ENCODE measurements at places on chromosomes 4 and X.
A peak's percentile ranks its signal among the peaks of the same experiment; 100 is the strongest.

- DNase-seq, result peak; percentile 68
These were observed at the start of gene CFP for GRCh38 chrX:47629419-47630200. CFP (minus strand) TSS chrX:47629930; CDS start chrX:47629844, 86 bp downstream.

DNA sequence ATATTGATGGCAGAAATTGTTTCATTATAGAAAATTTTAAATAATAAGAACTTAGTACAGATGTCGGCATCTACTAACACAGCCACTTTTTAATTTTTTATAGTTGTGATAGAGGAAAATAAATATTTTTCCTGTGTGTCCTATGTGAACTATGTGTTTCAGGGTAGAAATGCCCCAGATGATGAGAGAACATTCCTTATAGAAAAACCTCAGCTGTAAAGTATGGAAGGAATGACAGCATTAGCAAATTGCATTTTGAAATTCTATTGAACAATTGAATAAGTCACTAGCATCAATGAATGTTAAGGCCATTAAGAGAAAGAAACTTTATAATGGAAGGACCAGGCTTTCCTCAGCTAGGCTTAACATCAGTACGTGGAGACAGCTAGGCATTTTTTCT lies 149.2 kb downstream of the CFAP299 start:
- no peak for DNase-seq

- no peak for DNase-seq
These were observed 7.4 kb downstream of the ZNF81 start for GRCh38 chrX:47844117-47844516.

GRCh38 chr4:153115322-153116290 lies 88.6 kb upstream of the TRIM2 start:
- DNase-seq, result peak; percentile 32

- no peak for DNase-seq
These were observed 39.1 kb downstream of the FUNDC1 start for GRCh38 chrX:44503560-44503959.

DNA sequence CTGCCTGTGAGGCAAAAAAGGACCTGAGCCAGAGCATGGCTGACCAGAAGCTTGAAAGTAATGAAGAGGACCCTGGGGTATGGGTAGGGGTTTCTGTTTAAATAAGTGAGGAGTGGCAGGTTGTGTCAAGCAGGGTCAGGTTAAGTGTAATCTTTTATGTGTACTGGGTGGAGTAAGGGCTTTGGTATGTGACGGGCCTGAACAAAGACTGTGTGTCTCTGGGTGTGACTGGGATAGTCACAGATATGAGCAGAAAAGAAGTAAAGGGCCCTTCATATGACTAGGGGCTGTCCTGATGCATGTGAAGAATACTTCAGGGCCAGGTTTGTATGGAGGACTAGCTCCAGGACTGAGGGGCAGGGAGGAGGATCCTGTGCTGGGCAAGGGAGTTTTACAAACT lies 82.4 kb downstream of the ITIH6 start:
- no peak for DNase-seq

- peak; percentile 52 for DNase-seq
These were observed 119.1 kb upstream of the OTUD4 start for GRCh38 chr4:145299380-145300076.

DNA sequence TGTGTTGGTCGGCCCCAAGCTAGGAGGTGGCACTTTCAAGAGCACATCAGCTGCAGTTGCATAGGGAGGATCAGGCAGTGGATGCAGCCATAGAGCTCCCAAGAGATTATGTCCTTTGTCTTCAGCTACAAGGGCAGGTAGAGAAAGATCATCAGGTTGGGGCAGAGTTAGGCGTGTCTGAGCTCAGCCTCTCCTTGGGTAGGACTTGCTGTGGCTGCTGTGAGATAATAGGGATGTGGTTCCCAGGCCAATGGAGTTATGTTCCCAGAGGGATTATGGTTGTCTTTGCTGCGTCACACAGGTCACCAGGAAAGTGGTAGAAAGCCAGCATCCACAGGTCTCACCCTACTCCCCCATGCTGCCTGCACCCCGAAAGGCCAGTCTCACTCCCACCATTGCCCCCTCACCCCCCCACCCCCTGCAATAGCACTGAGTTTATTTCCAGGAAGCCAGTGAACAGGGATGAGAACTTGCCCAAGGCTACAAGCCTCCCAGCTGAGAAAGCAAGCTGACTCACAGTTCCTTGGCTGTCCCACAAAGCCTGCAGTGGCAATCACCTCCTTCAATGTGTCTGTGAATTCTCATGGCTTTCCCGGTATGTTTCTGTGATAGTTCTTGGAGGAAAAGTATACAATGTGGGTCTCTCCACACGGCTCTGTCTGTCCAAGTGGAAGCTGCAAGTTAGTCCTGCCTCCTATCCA lies 148.4 kb downstream of the STPG2 start:
- no peak for DNase-seq

DNA sequence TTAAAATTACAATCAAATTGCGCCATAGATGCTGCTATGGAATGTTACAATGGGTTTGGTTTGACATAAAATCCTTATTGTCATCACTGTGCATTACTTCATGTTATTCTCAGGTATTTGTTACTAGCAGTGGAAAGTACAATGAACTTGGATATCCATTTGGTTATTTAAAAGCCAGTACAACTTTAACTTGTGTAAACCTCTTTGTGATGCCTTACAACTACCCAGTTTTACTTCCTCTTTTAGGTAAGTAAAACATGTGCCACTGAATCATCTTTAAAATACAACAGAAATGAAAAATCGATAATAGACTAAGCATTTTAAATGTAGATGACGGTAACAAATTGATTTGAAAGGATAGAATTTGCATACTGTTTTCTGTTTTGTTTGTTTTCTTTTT lies 35.6 kb downstream of the INTS6L start:
- peak; percentile 21 for DNase-seq

DNA sequence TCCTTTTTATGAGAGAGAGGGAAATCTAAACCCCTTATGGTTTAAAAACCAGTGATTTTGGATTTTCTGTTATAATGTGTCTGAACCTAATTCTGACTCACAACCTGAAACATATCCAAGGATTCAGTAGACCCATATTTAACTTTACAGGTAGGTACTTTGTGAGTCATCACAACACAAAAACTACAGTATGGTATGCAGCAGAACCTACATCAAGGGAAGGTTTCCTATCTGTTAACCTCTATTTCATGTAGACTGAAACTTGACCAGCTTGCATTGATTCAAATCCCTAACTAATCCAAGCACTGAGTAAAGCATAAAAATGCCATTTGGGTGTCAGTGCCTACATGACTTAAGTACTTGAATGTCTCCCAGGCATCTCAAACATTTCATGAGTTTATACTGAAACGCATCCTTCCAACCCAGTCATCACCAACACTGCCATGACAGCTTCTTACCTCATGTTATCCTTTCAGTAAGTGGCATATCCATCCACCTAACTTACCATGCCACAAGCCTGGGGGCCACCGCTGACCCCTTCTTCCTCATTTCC lies 4.3 kb upstream of the ARHGAP10 start:
- DNase-seq, result no peak

GRCh38 chr4:62475596-62475995 lies 1275.5 kb downstream of the ADGRL3 start:
- no peak for DNase-seq

DNA sequence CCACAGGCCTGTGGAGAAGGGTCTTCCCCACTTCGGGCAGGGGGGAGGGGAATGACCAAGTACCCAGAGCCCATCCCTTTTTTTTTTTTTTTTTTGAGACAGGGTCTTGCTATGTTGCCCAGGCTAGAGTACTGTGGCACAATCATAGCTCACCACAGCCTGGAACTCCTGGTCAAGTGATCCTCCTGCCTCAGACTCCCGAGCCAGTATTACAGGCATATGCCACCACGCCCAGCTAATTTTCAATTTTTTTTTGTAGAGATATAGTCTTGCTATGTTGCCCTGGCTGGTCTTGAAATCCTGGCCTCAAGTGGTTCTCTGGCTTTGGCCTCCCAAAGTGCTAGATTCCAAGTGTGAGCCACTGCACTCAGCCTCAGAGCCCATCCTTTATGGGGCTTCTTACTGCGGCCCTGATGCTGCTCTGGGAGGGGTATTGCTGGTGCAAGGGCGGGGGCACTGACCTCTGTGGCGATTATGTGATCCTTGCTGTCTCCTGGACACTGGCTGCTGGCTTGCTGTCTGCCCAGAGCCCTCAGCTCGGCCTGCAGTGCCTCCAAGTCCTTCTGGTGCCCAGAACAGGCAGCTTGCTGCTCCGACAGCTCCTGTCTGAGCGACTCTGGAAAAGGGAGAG lies 32.9 kb downstream of the MED28 start:
- DNase-seq, result no peak

GRCh38 chr4:64893205-64893604 lies 484.0 kb upstream of the TECRL start:
- DNase-seq, result no peak

DNA sequence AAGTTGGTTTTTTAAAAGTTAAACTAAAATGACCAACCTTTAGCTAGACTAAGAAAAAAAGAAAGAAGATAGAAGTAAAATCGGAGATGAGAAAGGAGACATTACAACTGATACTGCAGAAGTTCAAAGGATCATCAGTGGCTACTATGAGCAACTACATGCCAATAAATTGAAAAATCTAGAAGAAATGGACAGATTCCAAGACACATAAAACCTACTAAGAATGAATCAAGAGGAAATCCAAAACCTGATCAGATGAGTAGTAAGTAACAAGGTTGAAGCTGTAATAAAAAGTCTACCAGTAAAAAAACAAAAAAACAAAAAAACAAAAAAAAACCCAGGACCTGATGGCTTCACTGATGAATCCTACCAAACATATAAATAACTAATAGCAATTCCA lies 16.1 kb downstream of the IQCM start:
- DNase-seq, result no peak

GRCh38 chrX:82412858-82413257 lies 1095.2 kb upstream of the POU3F4 start:
- DNase-seq, result no peak

GRCh38 chrX:136067097-136067496 lies 80.2 kb upstream of the FHL1 start:
- DNase-seq, result no peak

GRCh38 chr4:149370785-149371420 lies 444.7 kb downstream of the IQCM start:
- peak; percentile 90 for DNase-seq

- no peak for DNase-seq
These were observed 32.7 kb downstream of the KIAA0232 start for GRCh38 chr4:6815029-6815836.

DNA sequence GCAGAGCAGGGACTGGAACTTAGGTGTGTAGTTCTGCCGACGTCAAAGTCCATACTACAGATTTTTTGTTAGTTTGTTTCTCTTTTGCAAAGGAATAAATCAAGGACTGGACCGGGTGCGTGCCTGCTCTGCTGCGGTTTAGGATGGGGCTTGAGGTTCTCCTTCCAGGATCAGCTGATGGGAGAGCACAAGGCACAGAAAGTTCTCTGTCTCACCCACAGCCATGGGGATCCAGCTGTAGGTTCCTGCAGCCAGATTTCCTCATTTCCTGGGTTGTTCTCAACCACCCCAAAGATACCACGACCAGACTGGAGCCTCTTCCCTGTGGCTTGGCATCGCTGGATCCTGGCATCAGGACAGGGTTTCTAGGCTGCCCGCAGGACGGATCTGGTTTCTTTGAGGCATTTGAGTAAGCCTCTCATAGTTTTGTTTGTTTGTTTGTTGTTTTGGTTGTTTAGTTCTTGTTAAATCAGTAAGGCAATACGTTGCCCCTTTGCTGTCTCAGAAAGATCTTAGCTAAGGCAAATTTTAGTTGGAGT lies 789 bp upstream of the SRPX start:
- DNase-seq, result no peak

DNA sequence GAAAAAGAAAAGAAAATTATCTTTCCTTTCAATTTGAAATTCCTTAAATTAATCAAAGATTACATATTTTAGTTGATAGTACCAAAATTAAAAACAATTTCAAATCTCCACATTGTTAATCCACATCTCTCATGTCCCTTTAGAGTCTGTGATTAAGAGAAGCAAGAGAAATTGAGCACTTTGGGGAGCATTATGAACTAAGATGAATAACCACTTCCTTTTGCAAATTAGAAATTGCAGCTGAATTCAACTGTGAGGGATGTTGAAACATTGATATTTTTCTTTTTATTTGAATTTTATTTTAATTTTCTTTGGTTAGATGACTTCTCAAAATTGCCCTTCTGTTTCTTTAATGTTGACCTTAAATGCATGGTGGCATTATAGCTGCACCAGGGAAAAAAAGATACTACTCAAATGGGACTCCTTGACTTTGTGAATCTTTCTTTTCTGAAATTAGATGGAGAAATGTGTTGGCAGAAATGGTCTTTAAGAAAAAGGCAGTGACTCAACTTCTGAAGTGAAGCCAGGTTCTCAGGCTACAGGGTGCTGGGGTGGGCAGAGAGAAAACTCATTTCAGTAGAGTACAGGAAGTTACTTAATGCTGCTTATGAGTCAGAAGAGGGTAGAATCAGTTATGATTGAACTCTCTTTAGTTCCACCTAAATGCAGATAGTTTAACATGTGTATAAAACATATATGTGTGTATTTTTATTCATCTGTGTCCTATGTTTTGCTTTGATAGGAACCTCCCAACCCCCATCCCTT lies 92.0 kb upstream of the TNIP3 start:
- peak; percentile 85 for DNase-seq

DNA sequence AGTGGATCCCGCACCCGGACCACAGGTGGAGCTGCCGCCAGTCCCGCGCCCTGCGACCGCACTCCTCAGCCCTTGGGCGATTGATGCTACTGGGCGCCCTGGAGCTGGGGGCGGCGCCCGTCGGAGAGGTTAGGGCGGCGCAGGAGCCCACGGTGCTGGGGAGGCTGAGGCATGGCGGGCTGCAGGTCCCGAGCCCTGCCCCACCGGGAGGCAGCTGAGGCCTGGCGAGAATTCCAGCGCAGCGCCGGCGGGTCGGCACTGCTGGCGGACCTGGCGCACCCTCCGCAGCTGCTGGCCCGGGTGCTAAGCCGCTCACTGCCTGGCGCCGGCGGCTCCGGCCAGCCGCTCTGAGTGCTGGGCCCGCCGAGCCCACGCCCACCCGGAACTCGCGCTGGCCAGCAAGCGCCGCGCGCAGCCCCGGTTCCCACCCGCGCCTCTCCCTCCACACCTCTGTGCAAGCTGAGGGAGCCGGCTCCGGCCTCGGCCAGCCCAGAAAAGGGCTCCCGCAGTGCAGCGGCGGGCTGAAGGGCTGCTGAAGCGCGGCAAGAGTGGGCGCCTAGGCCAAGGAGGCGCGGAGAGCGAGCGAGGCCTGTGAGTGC lies 1256.5 kb downstream of the STIM2 start:
- DNase-seq, result no peak

GRCh38 chr4:146709956-146710355 lies 71.3 kb downstream of the POU4F2 start:
- DNase-seq, result no peak

DNA sequence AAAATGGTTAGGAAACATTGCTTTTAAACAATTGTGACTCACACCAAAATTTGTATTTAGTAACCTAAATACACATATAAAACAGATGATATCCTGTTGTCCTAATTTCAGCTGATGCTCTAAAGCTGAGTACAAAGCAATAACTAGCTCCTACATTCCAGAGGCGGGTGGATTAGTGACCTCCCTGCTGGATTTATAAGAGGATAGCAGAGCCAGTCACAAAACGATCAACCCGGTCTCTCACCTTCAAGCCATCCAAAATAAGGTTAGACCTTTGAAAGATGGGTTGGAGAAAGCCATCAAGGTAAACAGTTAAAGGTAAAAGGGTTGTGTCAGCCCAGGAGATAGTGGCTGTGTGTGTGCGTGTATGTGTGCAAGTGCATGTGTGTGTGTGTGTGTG lies 43.2 kb upstream of the SFRP2 start:
- DNase-seq, result no peak

- DNase-seq, result no peak
These were observed 565.4 kb upstream of the ATOH1 start for GRCh38 chr4:93263166-93263565.

Data from Kasumi-1 (cell line).